ENCODE measurements at places on chromosomes 7 and 10. TPM values are rescaled to one million over a fixed set of nuclear protein-coding genes. Genes with fewer than 3 reads are reported as not detected.

Gene GIMAP1
- total RNA-seq: under 0.01 TPM

Gene BMPER
- total RNA-seq: 5.0 TPM

Gene LMTK2
- total RNA-seq: 8.3 TPM

Gene EMX2
- 2.2 TPM for total RNA-seq

Gene TFR2
- total RNA-seq: 0.33 TPM

Gene IL2RA
- not detected for total RNA-seq

Gene NPVF
- not detected for total RNA-seq

Gene SEMA3C
- total RNA-seq: 345 TPM

Gene ACHE
- total RNA-seq: 0.25 TPM

Gene UBN2
- 5.6 TPM for total RNA-seq

Gene SPDYE5
- total RNA-seq: 0.12 TPM

Gene BTBD16
- total RNA-seq: not detected

Gene MYH16
- total RNA-seq: 0.33 TPM
